ENCODE measurements at places on chromosomes 1 and 21.
A peak's percentile ranks its signal among the peaks of the same experiment; 100 is the strongest.

DNA sequence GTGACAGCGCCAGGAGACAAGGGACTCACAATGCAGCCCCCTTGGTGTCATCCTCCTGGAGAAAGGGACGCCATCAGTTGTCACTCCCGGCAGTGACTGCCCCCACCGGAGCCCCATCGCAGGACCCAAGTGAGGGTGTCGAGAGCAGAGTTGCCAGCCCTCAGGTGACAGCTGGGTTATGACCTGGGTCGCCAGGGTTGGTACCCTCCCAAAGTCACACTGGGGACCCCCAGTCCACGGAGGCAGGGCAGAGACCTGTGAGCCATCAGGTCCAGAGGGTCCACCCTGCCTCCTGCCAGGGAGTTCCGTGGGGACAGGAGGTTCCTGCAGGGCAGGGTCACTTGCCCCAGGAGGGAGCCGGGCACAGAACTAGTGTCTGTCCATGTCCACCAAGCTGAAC lies 78.2 kb upstream of the IFFO2 start:
- DNase-seq: no peak

GRCh38 chr21:34583926-34584563 lies 30.9 kb downstream of the RCAN1 start:
- DNase-seq: no peak

GRCh38 chr1:54191525-54191924 lies 8.3 kb downstream of the CYB5RL start:
- DNase-seq: no peak

DNA sequence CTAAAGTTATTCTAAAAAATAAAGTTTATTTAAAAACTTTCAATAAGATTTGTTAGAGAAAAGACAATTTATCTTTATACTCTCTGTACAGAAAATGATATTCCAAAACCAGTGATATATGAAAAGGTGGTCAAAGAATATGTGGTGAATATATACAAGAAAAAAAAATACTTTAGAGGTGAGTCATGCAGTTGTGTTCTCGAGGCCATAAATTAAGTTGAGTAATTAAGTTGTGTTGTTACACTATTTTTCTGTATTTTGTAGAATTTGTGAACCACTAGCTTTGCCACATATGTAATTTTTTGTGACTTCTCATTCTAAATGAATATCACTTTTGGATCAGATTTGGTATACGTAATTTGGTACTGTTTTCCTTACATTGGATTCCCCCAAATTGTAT lies 23.6 kb upstream of the DUSP10 start:
- DNase-seq: no peak

GRCh38 chr1:47687631-47688460 lies 250.0 kb downstream of the FOXD2 start:
- DNase-seq: no peak

DNA sequence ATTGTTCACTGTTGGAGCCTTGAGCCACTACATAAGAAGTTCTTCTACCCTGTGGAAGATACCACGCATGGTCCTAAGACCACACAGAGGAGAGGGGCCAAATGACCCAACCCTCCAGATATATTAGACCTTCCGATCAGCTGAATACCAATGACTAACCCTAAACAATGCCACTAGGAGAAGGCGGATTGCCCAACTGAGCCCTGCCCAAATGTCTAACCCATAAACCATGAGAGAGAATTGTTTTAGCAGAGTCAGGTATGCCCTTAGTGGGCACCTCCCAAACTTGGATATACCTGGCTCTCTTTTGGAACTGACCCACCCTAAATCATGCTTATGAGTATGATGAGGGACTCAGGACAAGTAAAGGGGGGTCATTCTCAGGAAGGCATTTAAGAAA lies 12.3 kb downstream of the SMG5 start:
- no peak for DNase-seq

GRCh38 chr1:200483491-200484143 lies 73.8 kb upstream of the ZNF281 start:
- peak; percentile 21 for DNase-seq

All from stimulated activated CD4-positive, alpha-beta T cell treated with anti-CD3 and anti-CD28 coated beads, Interleukin-1b, Interleukin-23, amount 100 ng/mL, for 24 hours (primary cell).